ENCODE measurements at places on chromosomes 6 and 20.

- no peak for DNase-seq
Measured at GRCh38 chr20:46119028-46119546, 973 bp downstream of the CD40 start.

GRCh38 chr6:70705772-70706171 is 38.1 kb downstream of the SMAP1 start:
- DNase-seq: no peak

- no peak for DNase-seq
Measured at GRCh38 chr6:160253292-160253691, 5.3 kb downstream of the SLC22A2 start.

DNA sequence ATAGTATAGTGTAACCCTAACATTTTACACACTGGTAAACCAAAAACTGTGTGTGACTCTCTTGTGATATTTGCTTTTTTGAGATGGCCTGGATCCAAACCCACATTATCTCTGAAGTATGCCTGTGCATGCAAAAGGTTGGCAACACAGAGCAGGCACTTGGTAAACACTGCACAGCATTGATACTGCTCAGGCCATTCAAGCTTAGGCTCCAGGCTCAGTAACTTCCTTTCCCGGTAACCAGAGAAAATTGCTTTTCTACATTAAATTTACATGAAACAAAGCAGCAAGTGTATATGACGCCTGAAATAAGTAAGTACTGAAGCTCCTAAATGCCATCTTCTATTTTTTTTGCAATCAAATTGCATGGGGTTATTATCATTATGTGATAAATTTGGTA is 205.7 kb downstream of the EPM2A start:
- DNase-seq: no peak

GRCh38 chr6:116002756-116003155 is 57.9 kb downstream of the FRK start:
- DNase-seq: no peak

- no peak for DNase-seq
Measured at GRCh38 chr6:102841060-102841459, 1447.6 kb downstream of the GRIK2 start.

All from breast epithelium (tissue), 4 donors.